ENCODE measurements at places on chromosomes 2 and 18.

GRCh38 chr2:237471438-237472186 is 15.4 kb upstream of the MLPH start:
- DNase-seq = no peak

DNA sequence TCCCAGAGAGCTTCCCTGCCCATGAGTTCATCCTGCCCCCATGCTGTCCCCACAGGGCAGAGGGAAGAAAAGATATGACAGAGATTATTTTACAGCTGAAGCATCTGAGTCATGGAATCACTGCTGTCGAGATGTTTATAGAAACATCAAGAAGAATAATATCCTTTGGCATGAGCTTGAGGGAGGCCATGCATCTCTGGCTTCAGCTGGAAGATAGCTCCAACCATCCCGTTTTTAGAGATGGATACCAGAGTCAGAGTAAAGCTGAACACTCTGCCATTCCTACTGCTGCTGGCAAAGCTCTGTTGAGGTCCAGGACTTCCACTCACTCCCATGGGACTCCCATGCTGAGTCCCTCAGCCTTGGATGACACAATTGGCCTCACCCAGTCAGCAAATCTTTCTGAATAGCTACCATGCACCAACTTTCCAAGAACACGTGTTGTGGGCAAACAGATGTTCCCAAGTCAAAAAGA is 167.8 kb downstream of the TTC32 start:
- DNase-seq = no peak

GRCh38 chr2:211468877-211469663 is 912.7 kb downstream of the CPS1 start:
- no peak for DNase-seq

DNA sequence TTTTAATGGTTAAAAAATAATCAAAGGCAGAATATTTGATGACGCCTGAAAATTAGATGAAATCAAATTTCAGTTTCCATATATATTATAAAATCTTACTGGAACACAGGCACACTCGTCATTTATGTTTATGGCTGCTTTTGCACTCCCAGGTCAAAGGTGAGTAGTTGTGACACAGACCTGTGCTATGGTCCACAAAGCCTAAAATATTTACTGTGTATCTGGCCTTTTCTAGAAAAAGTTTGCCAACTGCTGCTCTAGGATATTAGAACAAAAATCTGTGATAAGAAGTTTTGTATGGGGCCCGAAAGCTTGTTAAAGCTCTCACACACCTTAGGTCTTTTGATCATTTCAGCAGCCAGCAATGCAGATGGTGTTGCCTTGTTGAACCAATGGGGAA is 104.3 kb downstream of the PKP4 start:
- no peak for DNase-seq

DNA sequence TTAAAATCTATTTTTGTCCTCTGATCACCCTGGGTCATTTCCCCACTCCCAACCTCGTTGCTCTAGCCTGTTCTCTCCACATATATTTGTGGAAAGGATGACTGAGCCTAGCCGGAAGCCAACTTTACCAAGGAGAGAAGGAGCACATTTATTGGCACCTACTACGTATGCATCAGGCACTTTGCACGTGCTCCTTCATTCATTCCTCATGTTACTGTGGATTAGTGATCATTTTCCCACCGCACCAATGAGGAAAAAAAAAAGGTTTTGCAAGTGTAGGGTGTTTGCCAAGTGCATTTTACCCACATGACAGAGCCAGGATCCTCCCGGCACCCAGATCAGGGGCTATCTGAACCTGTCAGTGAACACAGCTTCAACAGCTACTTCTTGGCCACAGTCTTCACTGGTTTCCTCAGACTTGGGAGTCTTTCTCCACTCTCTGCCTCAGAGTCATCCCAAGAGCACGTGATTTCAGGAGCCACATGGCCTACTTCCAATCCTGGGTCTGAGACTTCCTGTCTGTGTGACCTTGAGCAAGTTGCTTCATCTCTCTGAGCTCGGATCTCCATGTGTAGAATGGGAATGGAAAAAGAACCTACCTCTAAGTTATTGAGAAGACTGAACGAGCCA is 1.9 kb upstream of the C1QL2 start:
- no peak for DNase-seq

Data from HS-5 (cell line).